ENCODE measurements at places on chromosomes 12 and 14.

DNA sequence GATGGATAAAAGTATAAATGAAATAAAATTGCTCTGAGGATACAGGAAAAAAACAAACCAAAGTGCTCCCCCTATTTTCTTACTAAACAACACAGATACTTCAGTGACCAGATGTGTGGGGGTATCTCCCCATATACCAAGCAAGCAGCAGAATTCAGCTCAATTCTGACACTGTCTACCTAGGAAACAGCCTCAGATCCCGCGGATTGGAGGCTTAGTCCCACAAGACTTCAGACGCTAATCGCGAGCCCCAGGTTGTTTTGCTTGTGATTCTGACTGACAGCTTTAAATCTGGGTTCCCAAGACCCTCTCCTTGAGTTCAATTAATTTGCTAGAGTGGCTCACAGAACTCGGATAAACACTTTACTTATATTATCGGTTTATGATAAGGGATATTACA lies 17.3 kb downstream of the NFKBIA start:
- DNase-seq = no peak

- no peak for DNase-seq
Observed at GRCh38 chr14:55123852-55124639, 5.0 kb upstream of the LGALS3 start.

GRCh38 chr12:75982979-75983660 lies 48.5 kb downstream of the PHLDA1 start:
- DNase-seq = no peak

DNA sequence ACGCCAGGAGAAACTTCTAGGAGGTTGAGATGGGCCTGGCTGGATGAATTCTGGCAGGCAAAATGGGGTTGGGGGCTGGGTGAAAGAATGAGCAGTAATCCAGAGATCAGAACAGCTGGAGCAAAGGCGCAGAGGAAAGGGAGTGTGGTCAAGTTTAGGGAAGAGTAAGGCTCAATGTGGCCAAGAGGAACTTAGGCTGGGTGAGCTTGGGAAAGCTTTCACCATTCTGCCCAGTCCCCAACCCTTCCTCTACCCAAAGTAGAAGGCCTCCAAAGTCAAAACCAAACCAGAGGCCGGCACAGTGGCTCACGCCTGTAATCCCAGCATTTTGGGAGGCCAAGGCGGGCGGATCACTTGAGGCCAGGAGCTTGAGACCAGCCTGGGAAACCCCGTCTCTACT lies 10.2 kb upstream of the RABGGTA start:
- DNase-seq = no peak

GRCh38 chr12:123089140-123089539 lies 61.8 kb downstream of the PITPNM2 start:
- no peak for DNase-seq

- DNase-seq = no peak
Observed at GRCh38 chr12:131137836-131138637, 184.3 kb downstream of the ADGRD1 start.

DNA sequence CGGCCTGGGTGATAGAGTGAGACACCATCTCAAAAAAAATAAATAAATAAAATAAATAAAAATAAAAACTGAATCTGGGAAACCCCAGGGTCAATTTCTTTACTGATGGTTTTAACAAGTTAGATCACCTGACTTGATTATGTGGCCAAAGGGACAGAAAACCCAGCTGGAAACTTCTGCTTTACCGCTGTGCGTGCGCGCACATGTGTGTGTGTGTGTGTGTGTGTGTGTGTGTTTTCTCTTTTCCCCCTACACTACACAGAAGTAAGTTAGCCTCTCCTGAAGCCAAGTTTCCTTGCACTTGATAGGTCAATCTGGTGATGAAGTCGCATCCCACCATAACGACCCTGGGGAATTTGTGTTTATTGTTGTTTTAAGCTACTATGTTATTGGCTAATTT lies 105.3 kb upstream of the AMN1 start:
- DNase-seq = no peak

- DNase-seq = no peak
Observed at GRCh38 chr14:23528555-23528954, 23.0 kb downstream of the ZFHX2 start.

DNA sequence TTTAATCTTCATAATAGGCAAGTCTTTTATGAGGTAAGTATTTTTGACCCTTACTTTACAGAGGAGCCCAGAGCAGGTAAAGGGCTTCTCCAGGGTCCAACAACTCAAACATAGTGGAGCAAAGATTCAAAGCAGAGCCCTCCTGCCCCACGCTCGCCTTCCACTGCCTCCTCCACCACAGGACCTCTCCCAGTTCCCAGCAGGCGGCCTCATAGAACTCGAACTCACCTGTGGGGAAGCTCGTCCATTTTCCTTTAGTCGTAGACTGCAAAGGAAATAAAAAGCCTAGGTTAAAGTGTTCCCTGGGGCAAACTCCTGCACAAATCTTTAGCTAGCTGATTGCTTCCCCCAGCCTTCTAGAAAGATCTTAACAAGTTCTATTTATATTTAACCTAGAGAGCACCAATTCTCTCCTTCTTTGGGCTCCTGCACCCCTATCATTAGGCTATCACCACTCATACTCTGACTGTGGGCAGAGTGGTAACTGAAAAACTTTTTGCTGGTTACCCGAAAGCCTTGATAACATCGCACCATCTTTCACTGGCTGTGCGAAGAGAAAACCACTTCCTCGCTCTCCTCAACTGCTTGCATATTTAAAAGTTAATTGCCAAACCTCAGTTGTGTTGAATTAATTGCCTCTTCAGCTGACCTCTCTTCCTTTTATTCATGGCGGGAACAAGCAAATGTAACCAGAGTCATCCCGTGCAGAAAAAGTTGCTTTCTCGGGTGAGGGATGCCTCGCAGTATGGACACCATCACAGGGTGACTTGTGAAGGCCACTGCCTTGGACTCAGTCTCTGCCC lies 299.6 kb downstream of the DPF3 start:
- DNase-seq = peak; percentile 10

All from activated CD4-positive, CD25-positive, alpha-beta regulatory T cell treated with anti-CD3 and anti-CD28 coated beads, Interleukin-2, amount 50 U/mL, for 16 hours (primary cell).